NCI-H774 (cell line): ENCODE measurements at places on chromosomes 3 and 15.

DNA sequence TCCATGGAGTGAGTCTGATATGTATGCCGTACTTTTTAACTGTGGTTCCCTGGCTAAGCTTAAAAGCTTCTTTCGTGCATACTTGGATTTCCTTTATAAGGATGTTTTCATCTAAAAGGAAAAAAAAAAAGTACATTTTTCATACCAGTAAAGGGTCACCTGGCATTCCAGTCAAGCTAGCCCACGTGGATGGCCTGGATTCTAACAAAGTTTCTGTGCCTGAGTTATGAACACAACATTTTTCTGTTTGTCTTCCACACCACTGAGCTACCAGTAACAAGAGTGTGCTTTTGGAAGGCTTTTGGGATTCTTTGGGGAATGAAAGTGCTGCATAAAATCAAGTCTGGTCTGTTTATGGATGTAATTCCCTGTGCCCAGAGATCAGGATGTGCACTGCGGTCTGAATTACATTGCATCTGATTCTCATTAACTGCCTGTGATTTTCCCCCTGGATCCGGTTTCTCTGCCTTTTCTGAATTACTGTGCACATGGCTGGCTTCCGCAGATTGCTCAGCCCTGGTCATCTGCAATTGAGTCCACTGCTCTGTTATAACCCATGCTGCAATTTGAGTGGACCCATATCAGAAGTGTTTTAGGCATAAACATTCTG, 38.2 kb upstream of the MAGI1 start:
- no peak for DNase-seq

GRCh38 chr15:66885281-66885915, 180.0 kb upstream of the SMAD3 start:
- no peak for DNase-seq

DNA sequence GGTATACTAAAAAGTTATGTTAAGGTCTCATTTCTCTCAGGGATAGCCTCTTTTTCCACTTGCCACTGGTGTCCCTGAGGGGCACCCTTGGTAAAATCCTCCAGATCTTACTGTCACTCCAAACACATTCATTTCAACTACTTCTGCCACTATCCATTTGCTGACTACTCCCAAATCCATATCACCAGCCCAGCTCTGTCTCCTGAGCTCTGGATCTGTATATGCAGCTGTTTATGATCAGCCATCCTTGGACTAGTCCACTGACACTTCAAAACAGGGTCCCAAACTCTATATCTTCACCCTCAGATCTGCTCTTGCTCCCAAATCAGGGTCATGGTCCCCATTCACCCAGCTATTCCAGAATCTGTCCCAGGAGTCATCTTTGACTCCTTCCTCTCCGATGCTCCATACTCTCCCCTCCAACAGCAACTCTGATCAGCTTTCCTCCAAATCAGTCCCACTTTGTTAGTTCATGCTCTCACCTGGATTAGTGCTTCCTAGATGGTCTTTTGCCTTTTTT, 9.9 kb downstream of the NCEH1 start:
- no peak for DNase-seq

- DNase-seq = no peak
These were observed 49.8 kb upstream of the DCLK3 start for GRCh38 chr3:36814066-36814717.

DNA sequence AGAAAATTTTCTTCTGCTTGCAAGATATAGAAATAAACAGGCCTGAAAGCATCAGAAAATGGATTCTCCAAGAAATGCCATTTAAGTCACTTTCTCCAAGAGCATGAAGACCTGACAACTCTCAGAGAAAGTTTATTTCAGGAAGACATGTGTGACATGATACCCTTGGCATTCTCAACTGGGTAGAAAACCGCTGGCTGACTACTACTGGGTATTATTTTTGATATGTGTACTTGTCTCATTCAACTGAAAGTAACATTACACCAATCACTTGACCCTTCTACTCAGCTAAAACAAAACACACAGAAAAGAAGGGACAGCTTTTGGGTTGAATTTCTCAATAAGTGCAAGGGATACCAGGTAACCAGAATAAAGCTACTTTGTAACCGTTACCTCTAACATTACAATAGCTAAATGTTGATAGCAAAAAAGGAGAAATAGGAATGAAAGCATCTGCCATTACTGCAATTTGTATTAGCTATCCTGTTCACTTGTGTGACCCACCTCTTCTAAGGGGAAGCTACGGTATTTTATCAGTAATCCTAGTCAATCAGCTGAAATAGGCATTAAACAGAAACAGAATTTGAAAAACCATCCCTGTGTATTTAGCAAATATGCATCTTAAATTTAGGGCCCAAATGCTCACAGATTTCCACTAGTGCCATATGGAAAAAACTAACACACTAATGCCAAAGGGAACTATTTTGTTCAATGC, 7.3 kb downstream of the TRA2B start:
- DNase-seq = no peak

- no peak for DNase-seq
These were observed 500.4 kb downstream of the SHQ1 start for GRCh38 chr3:72347819-72348319.

- no peak for DNase-seq
These were observed 56.6 kb upstream of the CHST2 start for GRCh38 chr3:143063018-143063417.

DNA sequence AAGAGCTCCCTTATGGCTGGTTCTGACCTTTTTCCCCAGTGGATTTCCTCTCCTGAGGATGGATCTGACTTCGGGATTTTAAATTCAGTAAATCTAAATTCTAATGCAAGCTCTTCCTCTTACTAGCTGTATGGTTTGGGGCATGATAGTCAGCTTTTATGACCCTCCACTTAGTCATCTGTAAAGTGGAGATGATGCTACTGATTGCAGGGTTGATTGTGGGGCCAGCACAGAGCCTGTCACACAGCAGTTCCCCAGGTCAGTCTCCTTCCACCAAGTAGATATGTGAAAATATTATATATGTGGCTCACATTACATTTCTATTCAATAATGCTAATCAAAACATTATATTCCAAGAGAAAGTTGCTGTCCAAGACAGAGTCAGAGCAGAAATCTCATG, 141.3 kb upstream of the UBE2E1 start:
- DNase-seq = no peak

GRCh38 chr15:64502151-64502550, 41.8 kb downstream of the ZNF609 start:
- no peak for DNase-seq

GRCh38 chr3:154022606-154023005, 98.6 kb upstream of the ARHGEF26 start:
- peak; percentile 64 for DNase-seq
